ENCODE measurements at places on chromosomes 1 and 21. TPM values are rescaled to one million over a fixed set of nuclear protein-coding genes. Genes with fewer than 3 reads are reported as not detected.

Gene CCDC30
- total RNA-seq: 1.3 TPM

Gene OPTC
- total RNA-seq: not detected

Gene RASAL2
- 29.8 TPM for total RNA-seq

Gene GREM2
- total RNA-seq: 0.45 TPM

Gene CFAP141
- not detected for total RNA-seq

Gene AXDND1
- total RNA-seq: not detected

Gene TMIGD3
- not detected for total RNA-seq

Gene ALX3
- total RNA-seq: not detected

Gene SPRR5
- total RNA-seq: not detected

Gene EPS8L3
- total RNA-seq: not detected

GRCh38 chr1:53076165-53076564 lies 14.2 kb downstream of the PODN start:
- no peak overlapping the region for H3K4me3 ChIP-seq
- no peak overlapping the region for H3K27ac ChIP-seq
- peaks cover 26% of the 10 kb centered on the region for H3K36me3 ChIP-seq
- H3K27me3 ChIP-seq: no peaks in the 10 kb centered on the region
- H3K4me1 ChIP-seq: no peaks in the 10 kb centered on the region

DNA sequence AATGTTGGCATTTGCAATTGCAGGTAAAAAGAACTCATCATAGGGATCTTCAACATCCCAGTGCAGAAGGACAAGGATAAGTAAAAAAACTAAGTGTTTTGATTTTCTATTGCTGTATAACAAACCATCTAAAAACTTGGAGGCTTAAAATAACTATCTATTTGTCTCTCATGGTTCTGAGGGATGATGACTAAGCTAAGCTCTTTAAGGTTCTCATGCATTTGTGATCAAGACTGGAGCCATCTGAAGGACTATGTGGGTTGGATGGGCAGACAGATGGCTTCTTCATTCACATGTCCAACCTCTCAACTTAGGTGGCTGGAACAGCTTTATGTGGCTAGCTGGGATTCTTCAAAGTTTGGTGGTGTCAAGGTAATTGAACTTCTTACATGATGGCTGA lies 51.5 kb downstream of the RPL5 start:
- H3K4me1 ChIP-seq: no peaks in the 10 kb centered on the region
- no peaks in the 10 kb centered on the region for H3K36me3 ChIP-seq
- DNase-seq: no peak

GRCh38 chr1:66938613-66939012 lies 13.8 kb downstream of the MIER1 start:
- H3K4me3 ChIP-seq: no peak overlapping the region
- peaks cover 16% of the 10 kb centered on the region for H3K4me1 ChIP-seq
- no peak for DNase-seq
- H3K27ac ChIP-seq: no peak overlapping the region
- H3K27me3 ChIP-seq: no peaks in the 10 kb centered on the region

- DNase-seq: no peak
- no peak overlapping the region for H3K27ac ChIP-seq
- H3K4me3 ChIP-seq: no peak overlapping the region
- H3K4me1 ChIP-seq: no peaks in the 10 kb centered on the region
These were observed 45.8 kb downstream of the RPRD2 start for GRCh38 chr1:150409504-150410362.

DNA sequence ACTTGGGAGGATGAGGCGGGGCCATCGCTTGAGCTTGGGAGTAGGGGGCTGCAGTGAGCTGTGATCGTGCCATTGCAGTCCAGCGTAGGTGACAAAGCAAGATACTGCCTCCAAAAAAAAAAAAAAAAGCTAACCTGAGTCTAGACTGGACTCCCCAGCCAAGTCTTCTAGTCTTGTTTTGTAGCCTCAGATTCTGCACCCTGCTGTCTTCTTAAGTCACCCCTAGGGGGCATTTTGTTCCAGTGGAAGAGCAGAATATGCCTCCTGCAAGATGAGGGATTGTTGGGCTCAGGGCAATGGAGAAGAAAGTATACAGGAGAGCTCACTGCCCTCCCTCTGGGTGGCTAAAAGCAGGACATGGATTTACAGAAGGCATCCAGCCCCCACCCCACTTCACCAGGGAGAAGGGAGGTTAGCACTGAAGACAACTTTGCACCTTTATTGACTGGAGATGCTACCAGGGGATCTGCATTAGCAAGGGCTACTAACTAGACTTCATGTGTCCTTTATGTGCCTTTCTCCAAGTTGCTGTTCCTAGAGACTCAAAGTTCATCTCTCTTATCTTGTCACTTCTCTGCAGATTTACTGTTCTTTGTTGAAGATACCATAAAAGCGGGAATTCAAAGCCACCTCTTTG lies 15.3 kb upstream of the RNF187 start:
- H3K4me3 ChIP-seq: no peak overlapping the region
- H3K4me1 ChIP-seq: no peaks in the 10 kb centered on the region
- no peak for DNase-seq

DNA sequence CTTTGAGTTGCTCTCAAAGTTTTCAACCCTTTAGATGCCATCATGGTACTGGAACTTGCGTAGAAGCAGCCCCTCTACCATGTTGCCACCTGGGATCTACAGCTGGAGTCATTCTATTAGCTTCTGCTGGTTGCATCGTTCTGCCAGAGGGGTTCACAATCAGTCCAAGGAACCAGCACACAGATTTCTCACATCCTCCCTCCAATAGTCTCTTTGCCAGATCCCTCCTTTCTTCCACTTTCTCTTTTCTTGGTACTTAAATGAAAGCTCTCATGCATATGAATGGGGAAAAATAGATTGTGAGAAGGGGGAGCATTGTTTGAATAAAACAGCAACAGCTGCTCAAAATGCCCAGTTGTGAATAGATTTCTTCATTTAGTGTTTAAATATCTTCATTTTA lies 4.2 kb upstream of the C8A start:
- no peaks in the 10 kb centered on the region for H3K36me3 ChIP-seq
- no peak overlapping the region for H3K27ac ChIP-seq
- H3K4me1 ChIP-seq: no peaks in the 10 kb centered on the region

DNA sequence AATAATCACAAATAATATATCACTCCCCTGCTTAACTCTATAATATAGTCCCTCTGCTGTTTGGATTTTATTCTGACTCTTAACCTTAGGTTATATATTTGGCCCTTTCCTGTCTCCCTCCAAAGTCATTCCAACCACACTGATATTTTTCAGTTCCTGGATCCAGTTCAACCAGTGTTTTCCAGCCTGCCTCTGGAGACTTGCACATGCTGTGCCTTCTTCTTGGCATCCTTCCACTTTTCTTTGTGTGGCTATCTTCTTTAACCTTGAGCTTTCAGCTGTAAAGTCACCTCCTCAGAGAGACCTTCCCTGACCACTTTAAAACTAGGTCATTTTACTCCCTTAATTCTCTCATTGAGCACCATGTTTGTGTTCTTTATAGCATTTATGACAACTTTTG lies 19.4 kb downstream of the CERS2 start:
- no peak overlapping the region for H3K4me3 ChIP-seq
- H3K27ac ChIP-seq: no peak overlapping the region
- peaks cover 100% of the 10 kb centered on the region for H3K36me3 ChIP-seq
- H3K4me1 ChIP-seq: no peaks in the 10 kb centered on the region
- H3K27me3 ChIP-seq: no peaks in the 10 kb centered on the region

DNA sequence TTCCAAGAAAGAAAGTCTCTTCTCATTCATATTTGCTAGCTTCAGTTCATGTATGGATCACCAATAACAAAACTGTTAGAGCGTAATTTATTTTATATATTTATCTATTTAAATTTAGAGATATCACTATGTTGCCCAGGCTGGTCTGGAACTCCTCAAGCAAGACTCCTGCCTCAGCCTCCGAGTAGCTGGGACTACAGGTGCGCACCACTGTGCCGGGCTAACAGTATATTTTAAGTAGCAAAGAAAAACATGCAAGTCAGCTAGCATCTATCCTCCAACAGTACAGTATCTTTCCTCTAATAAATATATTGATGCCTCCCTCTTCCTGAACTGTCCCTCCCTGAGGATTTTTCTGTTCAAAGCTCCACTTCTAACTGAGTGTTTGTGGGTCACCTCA lies 21.5 kb downstream of the INPP5B start:
- H3K27me3 ChIP-seq: no peaks in the 10 kb centered on the region
- no peaks in the 10 kb centered on the region for H3K36me3 ChIP-seq
- H3K4me1 ChIP-seq: peaks cover 10% of the 10 kb centered on the region
- no peak for DNase-seq
- no peak overlapping the region for H3K4me3 ChIP-seq

DNA sequence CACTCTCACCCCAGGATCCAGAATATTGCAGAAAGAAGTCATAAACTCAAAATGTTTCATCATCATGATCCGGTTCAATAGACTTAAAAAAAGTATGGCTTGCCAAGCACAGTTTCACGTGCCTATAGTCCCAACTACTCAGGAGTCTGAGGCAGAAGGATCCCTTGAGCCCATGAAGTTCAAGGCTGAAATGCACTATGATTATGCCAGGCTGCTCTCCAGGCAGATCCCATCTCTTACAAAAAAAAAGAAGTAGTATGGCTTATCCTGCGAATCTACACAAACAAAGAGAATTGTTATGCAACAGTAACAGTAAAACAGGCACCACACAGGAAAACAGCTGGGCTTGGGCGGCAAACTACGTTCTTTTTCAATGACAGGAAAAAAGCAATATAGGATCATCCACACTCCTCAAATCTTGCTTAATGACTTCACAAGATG lies 76.2 kb downstream of the EIF4G3 start:
- H3K27ac ChIP-seq: no peak overlapping the region
- peaks cover 18% of the 10 kb centered on the region for H3K4me1 ChIP-seq
- no peak overlapping the region for H3K4me3 ChIP-seq
- DNase-seq: no peak
- no peaks in the 10 kb centered on the region for H3K36me3 ChIP-seq

- DNase-seq: no peak
- H3K27ac ChIP-seq: no peak overlapping the region
- peaks cover 24% of the 10 kb centered on the region for H3K4me1 ChIP-seq
- peak overlapping the region; percentile 29 for H3K4me3 ChIP-seq
These were observed 2.0 kb downstream of the GPR88 start for GRCh38 chr1:100539836-100540536.

DNA sequence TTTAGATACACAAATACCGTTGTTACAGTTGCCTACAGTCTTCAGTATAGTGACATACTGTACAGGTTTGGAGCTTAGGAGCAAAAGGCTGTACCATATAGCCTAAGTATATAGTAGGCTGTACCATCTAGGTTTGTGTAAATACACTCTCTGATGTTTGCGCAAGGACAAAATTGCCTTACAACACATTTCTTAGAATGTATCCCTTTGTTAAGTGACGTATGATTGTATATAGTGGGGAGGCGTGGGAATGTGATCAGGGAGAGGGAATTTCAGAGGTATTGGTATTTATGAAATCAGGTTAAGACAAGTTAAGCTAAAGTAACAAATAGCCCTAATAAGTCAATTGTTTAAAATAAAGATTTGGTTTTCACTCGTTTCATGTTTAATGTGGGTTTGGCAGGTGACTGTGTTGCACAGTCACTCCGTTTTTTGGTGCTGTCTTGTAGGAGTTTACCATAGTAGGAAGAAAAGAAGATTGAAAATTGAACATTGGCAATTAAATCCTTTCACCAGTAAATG lies 2.7 kb downstream of the GORAB start:
- peaks cover 47% of the 10 kb centered on the region for H3K4me1 ChIP-seq
- H3K27me3 ChIP-seq: no peaks in the 10 kb centered on the region
- no peak overlapping the region for H3K4me3 ChIP-seq
- no peaks in the 10 kb centered on the region for H3K36me3 ChIP-seq
- no peak overlapping the region for H3K27ac ChIP-seq
- DNase-seq: no peak

GRCh38 chr1:69987881-69988280 lies 217.5 kb downstream of the LRRC40 start:
- H3K27me3 ChIP-seq: no peaks in the 10 kb centered on the region
- H3K4me1 ChIP-seq: no peaks in the 10 kb centered on the region
- H3K27ac ChIP-seq: no peak overlapping the region
- DNase-seq: no peak
- no peak overlapping the region for H3K4me3 ChIP-seq

DNA sequence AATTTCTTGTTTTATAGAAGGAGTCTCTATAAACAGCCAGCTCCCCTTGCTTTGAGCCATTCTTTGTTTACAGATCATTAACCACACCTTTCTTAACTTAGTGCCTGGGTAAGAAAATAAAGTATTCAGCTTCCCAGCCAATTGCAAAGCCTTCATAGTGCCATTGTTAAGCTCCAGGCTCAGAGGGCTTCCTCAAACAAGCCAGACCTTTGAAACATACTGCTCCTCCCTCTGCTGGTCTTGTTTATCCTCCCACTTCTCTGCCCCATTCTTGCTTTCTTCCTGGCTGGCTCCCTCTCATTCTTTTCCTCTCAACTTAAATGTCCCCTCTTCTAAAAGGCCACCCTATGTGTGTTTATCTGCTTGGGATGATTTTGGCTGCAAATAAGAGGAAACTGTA lies 319.4 kb upstream of the ST6GALNAC5 start:
- no peak overlapping the region for H3K27ac ChIP-seq
- no peak overlapping the region for H3K4me3 ChIP-seq
- no peak for DNase-seq
- no peaks in the 10 kb centered on the region for H3K27me3 ChIP-seq
- no peaks in the 10 kb centered on the region for H3K36me3 ChIP-seq

DNA sequence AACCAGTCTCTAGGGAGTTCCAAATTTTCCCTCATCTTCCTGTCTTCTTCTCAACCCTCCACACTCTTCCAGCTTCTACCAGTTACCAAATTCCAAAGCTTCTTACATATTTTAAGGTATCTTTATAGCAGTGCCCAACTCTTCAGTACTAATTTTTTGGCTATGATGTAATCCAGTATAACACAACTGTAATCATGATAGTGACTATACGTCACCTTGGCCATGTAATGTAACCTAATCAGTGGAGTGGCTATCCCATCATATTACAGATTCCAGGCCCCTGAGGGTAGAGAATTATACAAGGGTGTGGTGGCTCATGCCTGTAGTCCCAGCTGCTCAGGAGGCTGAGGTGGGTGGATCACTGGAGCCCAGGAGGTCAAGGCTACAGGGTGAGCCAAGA lies 143.2 kb downstream of the CLEC20A start:
- H3K4me3 ChIP-seq: no peak overlapping the region
- H3K4me1 ChIP-seq: no peaks in the 10 kb centered on the region
- H3K36me3 ChIP-seq: no peaks in the 10 kb centered on the region
- H3K27ac ChIP-seq: no peak overlapping the region
- DNase-seq: no peak

- H3K4me3 ChIP-seq: no peak overlapping the region
- H3K27ac ChIP-seq: no peak overlapping the region
- no peaks in the 10 kb centered on the region for H3K27me3 ChIP-seq
- DNase-seq: no peak
- H3K36me3 ChIP-seq: no peaks in the 10 kb centered on the region
- H3K4me1 ChIP-seq: peaks cover 9% of the 10 kb centered on the region
These were observed 101.2 kb downstream of the AKT3 start for GRCh38 chr1:243748706-243749283.
